ENCODE measurements at places on chromosomes 12 and 14.

GRCh38 chr14:72921396-72921795, 4.9 kb upstream of the DCAF4 start:
- no peak overlapping the region for H3K4me3 ChIP-seq
- H3K27me3 ChIP-seq = no peaks in the 10 kb centered on the region
- no peak for DNase-seq
- no peak overlapping the region for H3K27ac ChIP-seq
- H3K36me3 ChIP-seq = no peaks in the 10 kb centered on the region

DNA sequence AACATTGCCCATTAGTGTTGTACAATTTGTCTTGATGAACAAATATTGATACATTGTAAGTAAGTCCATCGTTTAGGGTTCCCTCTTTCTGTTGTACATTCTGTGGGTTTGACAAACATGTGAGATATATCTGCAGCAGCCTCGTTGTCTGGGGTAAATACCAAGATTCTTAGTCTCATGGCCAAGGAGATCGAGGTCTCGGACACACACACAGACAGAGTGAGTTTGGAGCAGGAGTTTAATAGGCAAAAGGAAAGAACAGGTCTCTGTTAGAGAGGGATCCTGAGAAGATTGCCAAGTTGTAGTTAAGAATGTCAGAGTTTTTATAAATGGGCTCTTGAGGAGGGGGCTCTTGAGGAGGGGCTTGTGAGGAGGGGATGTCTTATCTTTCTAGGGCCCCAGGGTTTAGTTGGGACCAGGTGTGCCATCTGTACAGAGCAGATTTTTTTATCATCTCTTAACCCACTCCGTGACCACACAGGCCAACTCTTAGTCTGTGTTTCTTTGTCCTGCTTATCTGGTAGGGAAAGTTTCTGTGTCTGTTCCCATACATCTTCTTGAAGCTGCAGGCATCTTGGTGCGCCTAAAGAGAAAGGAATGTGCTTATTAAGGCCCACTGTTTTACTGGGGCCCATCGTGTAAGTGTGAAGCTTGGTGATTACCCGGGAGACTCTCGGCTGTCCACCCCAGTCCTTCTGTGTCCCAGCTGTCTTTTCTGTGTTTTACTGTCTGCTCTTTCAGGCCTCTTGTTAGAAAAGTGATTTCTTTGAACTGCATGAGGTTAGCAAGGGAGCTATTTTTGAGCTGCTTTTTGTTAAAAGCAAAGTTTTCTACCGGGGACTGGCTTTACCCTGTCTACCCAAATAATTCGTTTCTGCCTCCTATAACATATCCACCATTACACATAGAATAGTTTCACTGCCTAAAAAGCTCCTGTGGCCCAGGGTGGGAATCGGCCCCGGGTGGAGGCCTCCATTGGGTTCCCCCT, 22.4 kb upstream of the CLEC2D start:
- peak overlapping the region; percentile 83 for H3K4me3 ChIP-seq
- H3K27me3 ChIP-seq = no peaks in the 10 kb centered on the region
- H3K36me3 ChIP-seq = no peaks in the 10 kb centered on the region
- peaks cover 35% of the 10 kb centered on the region for H3K4me1 ChIP-seq

DNA sequence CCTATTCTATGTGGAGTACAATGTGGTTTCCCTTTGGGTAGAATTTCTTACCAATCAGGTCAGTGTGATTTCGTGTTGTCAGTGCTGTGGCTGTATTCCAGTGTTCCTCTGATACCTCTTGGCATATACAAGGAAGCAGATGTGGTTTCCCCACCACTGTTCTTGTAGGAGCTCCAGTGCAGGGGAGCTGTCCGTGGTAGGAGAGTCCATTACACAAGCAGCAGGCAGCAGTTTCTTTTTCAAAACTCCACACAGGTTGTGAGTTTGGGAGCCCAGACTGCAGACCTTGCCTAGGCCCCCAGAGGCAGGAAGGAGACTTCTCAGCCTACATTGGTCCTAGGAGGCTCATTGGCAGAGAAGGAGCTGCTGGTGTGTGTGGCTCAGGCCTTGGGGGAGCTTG, 452.8 kb downstream of the AACS start:
- H3K27ac ChIP-seq = no peak overlapping the region
- H3K4me3 ChIP-seq = no peak overlapping the region
- H3K4me1 ChIP-seq = no peaks in the 10 kb centered on the region
- no peaks in the 10 kb centered on the region for H3K27me3 ChIP-seq

- H3K27me3 ChIP-seq = no peaks in the 10 kb centered on the region
- H3K36me3 ChIP-seq = no peaks in the 10 kb centered on the region
- no peak overlapping the region for H3K4me3 ChIP-seq
- H3K27ac ChIP-seq = no peak overlapping the region
- no peak for DNase-seq
Observed at GRCh38 chr14:36843410-36843809, 181.8 kb downstream of the PAX9 start.

GRCh38 chr12:43812057-43812456, 5.9 kb upstream of the TWF1 start:
- no peaks in the 10 kb centered on the region for H3K27me3 ChIP-seq
- H3K4me1 ChIP-seq = peaks cover under 1% of the 10 kb centered on the region
- H3K4me3 ChIP-seq = no peak overlapping the region
- H3K27ac ChIP-seq = no peak overlapping the region

DNA sequence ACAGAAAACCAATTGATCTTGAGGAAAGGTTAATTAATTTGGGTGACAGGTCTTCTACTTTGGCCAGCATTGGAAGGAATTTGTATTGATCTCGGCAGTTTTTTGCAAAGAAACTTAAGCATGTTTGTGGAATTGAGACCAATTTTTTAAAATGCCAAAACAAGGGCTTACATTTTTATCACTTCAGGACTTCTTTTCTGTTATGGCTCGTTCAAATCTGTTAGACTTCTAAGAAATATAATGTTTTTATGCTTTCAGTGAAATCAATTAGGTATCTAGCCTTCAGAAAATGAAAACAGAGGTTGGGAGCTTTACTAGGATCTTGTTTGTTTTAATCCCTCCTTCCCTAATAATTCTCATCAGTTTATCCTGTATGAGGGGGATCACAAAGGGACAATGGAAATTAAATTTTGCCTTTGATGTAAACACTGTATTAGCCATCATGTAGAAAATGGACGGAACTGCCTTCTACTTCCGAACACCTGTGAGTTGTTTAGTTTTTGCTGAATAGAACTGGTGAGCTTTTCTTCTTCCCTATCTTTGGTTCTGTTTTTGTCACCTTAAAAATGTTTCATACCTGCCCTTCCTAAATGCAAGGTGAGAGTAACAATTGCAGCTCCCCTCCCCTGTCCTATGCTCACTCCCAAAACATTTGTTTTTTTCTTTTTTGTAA, 7.8 kb downstream of the FOXA1 start:
- no peak overlapping the region for H3K4me3 ChIP-seq
- no peaks in the 10 kb centered on the region for H3K4me1 ChIP-seq
- no peaks in the 10 kb centered on the region for H3K36me3 ChIP-seq
- no peak overlapping the region for H3K27ac ChIP-seq
- peaks cover 55% of the 10 kb centered on the region for H3K27me3 ChIP-seq

- H3K27ac ChIP-seq = no peak overlapping the region
- H3K36me3 ChIP-seq = no peaks in the 10 kb centered on the region
- peaks cover 15% of the 10 kb centered on the region for H3K4me1 ChIP-seq
- no peak for DNase-seq
Observed at GRCh38 chr14:67508956-67509355, 20.4 kb upstream of the TMEM229B start.

DNA sequence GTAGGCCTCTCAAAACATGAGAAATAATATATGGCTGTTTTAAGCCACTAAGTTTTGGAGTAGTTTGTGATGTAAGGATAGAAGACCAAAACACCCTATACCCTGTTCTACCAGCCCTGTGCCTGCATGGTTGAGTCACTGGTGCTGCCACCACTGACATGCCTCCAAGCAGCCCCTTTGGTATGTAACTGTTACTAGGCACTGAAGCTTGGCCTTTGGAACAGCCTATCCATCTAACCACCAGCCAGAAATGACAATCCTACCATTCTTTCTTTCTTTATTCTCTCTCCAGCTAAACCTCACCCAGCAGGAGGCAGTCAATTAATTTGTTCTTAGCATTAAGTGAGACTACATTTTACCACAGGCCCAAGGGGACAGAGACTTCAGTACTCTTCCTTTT, 240.3 kb downstream of the MSRB3 start:
- H3K4me1 ChIP-seq = no peaks in the 10 kb centered on the region
- DNase-seq = no peak
- H3K27ac ChIP-seq = no peak overlapping the region
- no peak overlapping the region for H3K4me3 ChIP-seq
- no peaks in the 10 kb centered on the region for H3K27me3 ChIP-seq
- H3K36me3 ChIP-seq = no peaks in the 10 kb centered on the region
